ENCODE measurements at places on chromosomes 4 and X.

GRCh38 chr4:101104312-101105052 is 242.8 kb downstream of the PPP3CA start:
- no peak for DNase-seq

GRCh38 chrX:79107891-79108718 is 36.4 kb upstream of the GPR174 start:
- DNase-seq: no peak

- DNase-seq: no peak
Observed at GRCh38 chrX:13293700-13294099, 26.2 kb downstream of the ATXN3L start.

DNA sequence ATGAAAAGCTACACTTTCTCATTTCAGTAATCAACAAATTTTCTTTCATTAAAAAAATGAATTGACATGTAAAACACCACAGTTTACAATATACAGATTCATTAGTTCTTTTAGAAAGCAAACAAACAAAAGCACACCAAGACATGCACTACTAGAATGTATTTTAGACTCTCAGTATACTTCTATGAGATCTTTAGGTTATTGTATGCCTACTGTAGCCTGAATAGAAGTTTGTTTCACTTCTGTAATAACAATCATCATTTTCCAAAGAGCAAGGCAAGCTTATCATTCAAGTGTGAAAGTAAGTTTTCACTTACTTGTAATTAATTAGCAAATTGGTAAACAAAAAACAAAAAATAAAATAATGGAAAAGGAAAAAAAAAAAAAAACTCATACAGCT is 24.9 kb downstream of the CXXC4 start:
- no peak for DNase-seq

DNA sequence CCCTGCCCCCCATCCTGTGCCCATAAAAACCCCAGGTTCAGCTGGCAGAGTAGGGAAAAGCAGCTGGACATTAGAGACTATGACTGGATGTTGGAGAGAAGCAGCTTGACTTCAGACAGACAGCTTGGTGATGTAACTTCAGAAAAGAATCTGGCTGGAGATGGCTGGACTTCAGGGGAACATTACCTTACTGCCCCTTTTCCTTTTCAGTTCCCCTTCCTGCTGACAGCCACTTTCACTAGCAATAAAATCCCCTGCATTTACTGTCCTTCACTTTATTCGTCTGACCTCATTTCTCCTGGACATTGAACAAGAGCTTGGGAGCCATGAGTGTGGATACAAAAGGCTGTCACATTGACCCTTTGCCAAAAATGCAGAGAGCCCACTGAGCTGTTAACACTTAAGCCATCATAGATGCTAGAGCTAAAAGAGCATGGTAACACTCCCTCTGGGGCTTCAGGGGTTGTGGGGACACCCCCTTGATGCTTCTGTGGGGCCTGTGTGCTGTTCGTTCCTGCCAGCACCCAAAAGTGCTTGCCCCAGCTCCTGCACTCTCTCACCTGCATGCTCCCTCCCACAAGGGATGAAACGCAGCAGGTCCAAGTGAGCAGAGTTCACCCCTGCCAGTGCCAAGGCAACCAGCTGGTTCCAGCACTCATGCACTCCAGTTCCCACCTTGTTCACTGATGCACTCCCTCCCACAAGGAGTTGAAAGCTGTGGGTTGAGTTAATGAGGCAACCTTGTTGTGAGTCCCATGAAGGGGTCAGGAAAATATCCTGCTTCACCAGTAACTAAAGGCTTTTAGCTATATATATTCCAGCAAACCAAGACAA is 263.8 kb upstream of the NDST3 start:
- no peak for DNase-seq

GRCh38 chrX:28205905-28206304 is 224.7 kb upstream of the DCAF8L1 start:
- DNase-seq: no peak
